ENCODE measurements at places on chromosomes 2 and 18.

GRCh38 chr2:68203587-68203986 lies 45.9 kb downstream of the PNO1 start:
- peak; percentile 89 for DNase-seq

GRCh38 chr2:43521568-43521967 lies 74.3 kb downstream of the THADA start:
- no peak for DNase-seq

DNA sequence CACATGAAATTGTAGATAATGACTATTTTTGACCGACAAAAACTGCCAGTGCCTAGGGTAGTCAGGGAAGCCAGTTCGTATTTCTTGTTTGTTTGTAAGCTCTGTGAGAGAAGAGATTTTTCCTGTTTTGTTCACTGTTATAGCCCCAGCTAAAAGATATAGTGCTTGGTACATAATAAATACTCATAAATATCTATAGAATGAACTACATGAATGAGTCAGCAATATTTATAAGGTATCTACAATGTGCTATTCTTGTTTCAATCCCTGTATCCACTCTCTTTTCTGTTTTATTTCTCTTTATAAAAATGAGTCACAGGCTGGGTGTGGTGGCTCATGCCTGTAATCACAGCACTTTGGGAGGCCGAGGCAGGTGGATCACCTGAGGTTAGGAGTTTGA lies 275.6 kb upstream of the FANCL start:
- DNase-seq, result no peak

DNA sequence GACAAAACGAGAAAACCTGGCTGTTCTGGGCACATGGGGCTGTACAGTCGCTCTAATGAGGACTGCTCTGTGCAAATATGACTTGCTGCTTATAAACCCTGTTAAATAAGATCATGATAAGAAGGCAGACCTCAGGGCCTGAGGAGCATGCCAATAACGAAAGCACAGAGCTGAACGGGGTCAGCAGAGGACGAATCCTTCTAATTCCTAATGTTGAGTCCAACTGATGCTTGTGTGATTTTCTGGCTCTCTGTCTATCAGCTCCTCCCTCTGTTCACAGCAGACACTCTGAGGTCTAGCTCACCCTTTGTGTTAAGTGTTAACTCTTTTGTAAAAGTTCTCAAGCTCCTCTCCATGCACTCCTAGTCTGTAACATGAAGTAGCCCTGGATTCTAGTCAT lies 167.2 kb upstream of the REV1 start:
- no peak for DNase-seq

DNA sequence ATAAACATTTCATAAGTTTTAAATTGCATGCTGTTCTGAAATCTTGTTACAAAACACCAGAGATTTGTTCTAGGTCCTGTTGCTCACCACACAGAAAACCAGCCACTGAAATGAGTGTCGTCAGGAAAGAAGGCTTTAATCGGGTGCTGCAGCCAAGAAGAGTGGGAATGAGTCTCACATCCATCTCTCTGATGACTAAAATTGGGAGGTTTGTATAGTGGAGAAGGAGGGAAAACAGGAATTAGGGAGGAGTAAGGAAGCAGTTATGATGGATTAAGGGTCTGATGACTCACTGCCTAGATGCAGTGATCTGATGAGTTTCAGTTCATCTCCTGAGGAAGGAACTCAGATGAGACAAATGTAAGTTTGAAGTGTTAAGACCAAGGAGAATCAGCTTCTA lies 42.1 kb upstream of the GPR39 start:
- no peak for DNase-seq

DNA sequence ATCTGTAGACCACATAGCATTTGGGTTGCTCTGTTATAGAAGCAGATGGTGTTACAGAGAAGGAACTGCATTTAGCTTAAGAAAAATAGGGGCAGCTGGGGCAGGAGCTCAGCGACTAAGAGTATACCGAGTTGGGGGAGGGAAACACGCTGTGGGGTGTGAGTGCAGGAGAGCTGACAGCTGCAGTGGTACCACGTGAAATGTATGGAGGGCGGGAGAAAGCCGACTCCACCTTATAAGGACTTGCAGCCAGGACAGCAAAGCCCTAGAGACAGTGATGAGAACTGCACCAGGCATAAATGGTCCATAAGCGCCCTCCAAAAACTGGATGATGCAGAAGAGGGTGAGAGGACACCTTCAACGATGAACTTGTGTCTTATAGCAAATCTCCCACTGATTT lies 237.6 kb downstream of the PRKCE start:
- peak; percentile 31 for DNase-seq

DNA sequence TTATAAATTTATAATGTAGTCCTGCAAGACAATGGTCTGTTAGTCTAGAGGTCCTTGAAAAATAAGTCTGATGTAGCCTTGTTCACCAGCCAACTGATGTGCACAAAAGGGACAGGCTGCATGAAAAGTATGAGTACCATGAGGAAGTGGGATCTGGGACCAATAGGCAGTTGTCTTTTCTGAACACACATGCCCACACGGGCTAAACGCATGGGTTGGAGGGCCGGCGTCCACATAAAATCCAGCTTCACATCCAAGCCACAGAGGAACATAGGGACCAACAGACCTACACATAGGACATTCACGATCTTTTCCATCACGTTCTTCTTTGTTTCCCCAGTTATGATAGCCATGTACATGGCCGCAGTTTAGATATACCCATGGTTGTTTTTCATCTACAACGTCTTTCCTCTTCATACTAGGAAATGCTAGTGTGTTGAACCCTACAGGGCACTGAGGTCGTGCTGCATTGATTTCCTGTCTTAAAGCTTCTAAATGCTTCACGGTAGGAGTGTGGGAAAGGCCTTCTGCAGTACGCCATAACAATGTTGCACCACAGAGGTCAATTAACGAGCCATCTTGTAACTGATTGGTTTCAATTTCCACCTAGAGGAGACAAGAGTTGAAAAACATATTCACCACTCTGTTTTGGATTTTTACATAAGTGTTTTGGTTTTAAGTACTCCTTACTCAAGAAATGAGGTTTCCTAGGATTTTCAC lies 49.4 kb downstream of the PELI1 start:
- no peak for DNase-seq

- no peak for DNase-seq
These were observed 34.4 kb upstream of the RPL37A start for GRCh38 chr2:216464104-216464720.

- DNase-seq, result no peak
These were observed 164.4 kb downstream of the AFF3 start for GRCh38 chr2:99977966-99978365.

DNA sequence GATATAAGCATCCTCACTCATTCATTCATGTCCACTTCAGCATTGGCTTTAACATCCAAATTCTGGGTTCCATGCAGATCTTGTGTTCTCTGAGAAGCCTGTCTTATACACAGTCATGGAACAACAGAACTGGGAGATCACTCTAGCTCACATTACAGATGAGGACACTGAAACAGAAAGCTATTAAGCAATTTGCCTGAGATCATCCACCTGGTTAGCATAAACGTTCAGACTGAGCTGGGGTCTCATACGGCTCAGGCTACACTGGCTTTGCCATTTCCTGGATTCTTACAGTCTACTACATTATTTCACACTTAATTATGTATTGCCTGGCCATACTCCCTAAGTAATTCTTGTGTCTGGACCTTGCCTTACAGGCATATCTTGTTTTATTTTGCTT lies 169.4 kb upstream of the FANCL start:
- no peak for DNase-seq

- DNase-seq, result no peak
These were observed 159.7 kb downstream of the MYCN start for GRCh38 chr2:16100006-16100405.

- DNase-seq, result no peak
These were observed 102.5 kb upstream of the ITPRID2 start for GRCh38 chr2:181788897-181789555.

DNA sequence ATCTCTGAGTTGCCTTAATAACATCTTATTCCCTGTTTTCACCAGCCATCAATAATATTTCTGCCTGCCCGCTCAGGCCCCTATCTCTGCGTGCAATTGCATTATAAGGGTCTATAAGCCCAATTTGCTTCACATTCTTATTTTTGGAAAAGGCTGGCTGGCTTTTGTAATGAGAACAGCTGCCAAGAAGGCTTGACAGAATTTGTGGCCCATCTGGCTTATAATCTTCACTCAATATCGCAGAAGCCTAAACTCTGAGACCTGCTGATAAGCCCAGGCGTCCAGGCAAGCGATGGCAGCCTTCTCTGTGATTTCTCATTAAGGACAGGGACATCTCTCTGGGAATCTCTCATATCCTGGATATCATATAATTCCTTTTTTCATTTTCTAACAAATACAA lies 1618.6 kb upstream of the CELF4 start:
- DNase-seq, result no peak

GRCh38 chr2:224958462-224958857 lies 83.8 kb downstream of the DOCK10 start:
- DNase-seq, result no peak
